NCI-H1436 treated with DMSO at 0.1 percent for 48 hours (cell line): ENCODE measurements at places on chromosomes 3 and 15.

DNA sequence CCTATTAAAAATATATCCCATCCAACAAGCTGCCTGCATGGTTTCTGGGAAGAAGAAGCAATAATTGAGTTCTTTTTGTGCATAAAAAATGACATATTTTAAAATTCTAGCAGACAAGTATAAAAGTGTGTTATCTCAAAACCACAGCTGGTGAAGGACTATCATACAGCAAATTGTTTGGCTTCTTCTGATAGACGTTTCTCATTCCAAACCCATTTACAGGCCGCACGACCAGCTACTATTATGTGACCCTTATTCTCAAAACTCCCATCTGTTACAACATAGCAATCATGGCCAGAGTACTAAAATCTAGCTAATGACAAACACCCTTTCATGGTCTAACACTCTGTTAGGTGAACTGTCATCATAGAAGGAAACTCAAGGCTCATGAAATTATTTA, 21.7 kb downstream of the ETFA start:
- no peak for DNase-seq

- DNase-seq, result no peak
Observed at GRCh38 chr15:39286706-39287105, 294.2 kb upstream of the THBS1 start.

GRCh38 chr3:28576614-28577200, 228.1 kb upstream of the AZI2 start:
- DNase-seq, result no peak

GRCh38 chr3:68025189-68025588, 370.8 kb upstream of the SUCLG2 start:
- no peak for DNase-seq

GRCh38 chr15:51121118-51121517, 26.4 kb upstream of the TNFAIP8L3 start:
- no peak for DNase-seq

DNA sequence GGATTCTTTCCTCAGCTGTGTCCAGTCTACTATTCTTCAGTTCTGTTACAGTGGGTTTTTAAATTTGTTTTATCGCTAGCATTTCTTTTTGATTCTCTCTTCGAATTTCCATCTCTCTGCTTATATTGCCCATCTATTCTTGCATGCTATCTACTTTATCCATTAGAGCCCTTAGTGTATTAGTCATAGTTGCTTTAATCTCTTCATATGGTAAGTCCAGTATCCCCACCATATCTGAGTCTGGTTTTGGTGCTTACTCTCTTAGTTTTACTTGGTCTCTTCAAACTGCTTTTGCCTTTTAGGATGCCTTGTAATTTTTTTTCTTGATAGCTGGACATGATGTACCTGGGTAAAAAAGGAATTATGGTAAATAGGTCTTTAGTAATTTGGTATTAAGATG, 9.1 kb downstream of the TIMMDC1 start:
- no peak for DNase-seq

- DNase-seq, result no peak
Observed at GRCh38 chr3:133695560-133696171, 33.9 kb upstream of the TOPBP1 start.

- no peak for DNase-seq
Observed at GRCh38 chr15:70025413-70026296, 72.1 kb downstream of the TLE3 start.

- no peak for DNase-seq
Observed at GRCh38 chr15:33256874-33257273, 53.9 kb upstream of the RYR3 start.

- DNase-seq, result no peak
Observed at GRCh38 chr3:177803500-177803899, 606.2 kb upstream of the TBL1XR1 start.

DNA sequence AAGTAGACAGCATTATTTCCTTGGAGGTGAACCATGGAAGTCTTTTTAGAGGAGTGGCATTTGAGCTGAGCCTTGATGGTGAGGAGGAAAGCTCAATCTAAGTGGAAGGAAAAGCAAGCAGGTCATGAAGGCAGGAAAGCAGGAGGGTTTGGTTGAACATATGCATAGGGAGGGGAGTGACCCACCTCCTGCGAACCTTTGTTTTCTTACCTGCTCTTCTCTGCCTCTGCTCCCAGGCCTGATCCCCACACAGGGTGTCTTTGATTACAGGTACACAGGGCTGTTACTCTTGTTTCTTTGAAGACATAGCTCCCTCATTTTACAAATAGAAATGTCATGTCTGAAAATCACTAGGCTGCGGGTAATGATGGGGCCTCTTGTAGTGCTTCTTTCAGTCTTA, 248.1 kb upstream of the TPRG1 start:
- no peak for DNase-seq

GRCh38 chr3:165192610-165193192, 3.5 kb downstream of the SLITRK3 start:
- no peak for DNase-seq

DNA sequence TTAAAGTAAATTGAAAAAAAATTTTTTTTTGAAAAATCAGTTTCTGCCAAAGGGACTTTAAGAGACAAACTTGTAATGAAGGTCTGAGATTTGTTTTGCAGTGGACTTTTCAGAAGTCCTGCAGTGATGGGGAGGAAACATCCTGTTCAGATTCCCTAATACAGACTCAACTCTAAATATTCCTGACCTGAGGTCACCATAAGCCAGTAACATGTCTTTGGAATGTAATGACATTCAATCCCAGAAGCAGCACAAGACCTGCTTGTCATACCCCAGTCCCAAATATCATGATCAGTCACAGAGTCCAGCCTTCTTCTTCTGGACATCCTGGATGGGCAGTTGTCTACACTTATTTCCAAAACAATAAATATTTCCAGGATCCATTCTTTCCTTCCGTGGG, 53.6 kb downstream of the TMEM39A start:
- no peak for DNase-seq
